ENCODE measurements at places on chromosomes 5 and 9.

DNA sequence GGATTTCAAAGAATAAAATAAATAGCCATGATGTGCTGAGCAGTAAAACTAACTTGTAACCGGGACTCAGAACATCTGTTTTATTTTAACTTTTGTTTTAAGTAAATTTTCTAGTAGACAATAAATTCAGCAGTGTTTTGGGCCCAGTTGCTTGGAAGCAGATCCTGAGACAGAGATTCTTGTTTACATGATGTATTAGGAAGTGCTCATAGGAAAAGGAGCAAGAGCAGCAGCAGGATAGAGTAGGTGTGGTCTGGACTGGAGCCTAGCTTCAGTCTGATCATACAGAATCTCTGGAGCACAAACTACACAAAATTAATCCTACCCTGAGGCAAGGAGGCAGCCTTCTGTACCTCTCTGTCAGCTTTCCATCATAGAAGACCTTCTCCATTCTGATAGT, 139.2 kb upstream of the CCNH start:
- DNase-seq: no peak

DNA sequence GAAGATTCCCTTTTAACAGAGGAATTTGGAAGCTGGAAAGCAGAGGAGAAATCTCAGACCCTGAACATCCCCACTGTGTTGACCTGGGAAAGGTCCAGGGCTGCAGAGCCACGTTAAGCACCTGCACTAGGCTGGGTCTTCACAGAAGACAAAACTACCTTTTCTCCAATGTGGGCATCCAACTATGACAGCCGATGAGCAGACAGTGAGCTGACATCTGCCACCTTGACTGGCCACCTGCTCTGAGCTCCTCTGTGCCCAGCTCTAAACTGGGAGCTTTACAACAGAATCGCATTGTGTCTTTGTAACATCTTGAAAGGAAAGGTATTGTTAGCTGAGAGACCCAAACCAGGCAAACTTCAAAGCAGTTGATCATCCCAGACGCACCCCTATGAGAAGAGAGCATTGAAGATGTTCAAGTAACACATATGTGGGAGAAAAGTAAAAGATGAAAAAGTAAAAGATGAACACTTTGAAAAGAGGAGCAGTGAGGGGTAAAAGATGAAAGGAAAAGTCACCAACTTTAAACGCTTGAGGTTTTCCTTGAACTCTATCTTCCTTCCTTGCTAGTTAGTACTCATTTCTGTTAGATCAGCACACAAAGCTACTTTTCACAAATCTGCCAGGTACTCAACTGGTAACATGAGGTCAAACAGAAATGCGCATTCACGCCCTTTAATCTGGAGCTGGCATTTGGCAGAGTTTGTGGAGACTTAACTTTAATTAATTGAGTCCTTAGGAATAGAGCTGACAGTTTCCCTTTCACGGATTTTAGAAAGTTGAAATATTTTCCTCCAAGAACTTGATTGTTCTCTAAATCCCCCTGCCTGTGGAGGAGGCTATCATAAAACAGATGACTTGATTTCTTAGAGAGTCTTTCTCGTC, 53.2 kb upstream of the CTXN3 start:
- no peak for DNase-seq

DNA sequence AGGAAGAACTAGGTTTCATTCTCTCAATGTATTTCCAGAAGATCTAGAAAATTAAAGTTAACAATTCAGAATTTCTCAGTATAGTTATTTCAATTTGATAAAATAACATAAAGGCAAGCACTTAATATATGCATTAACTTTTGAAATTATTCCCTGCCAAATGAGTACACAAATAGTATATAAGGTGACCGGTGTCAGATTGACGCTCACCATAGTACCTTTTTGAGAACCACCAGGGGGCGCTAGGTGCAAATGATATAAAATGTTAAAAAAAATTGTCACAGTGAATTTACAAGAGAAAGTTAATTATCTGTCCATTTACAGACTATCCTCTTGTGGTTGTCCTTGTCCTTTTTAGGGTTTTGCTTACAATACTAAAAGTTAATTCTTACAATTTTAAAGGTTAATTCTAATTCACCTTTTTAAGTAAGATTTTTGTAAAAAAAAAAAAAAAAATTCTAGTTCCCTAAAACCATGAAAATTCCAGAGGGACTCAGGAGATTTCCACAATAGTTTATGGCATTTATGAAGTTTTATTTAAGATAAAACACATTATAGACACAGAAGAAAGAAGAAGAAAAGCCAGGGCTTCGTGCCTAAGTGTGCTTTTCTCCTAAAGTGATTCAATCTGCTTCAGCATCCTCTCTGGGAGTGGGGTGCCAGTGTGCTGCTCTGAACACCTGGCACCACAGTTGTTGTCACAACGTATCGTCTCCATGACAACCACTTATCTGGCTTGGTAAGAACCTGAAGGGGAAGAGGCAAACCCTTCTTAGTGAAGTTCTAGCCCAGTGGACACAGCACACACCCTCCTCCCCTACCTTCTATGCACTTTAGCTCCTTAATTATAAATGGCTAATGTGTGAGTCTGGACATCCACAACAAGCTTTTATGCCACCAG, 1.7 kb downstream of the ADAMTS16 start:
- DNase-seq: no peak

GRCh38 chr5:67651180-67651579, 454.6 kb upstream of the CD180 start:
- no peak for DNase-seq

DNA sequence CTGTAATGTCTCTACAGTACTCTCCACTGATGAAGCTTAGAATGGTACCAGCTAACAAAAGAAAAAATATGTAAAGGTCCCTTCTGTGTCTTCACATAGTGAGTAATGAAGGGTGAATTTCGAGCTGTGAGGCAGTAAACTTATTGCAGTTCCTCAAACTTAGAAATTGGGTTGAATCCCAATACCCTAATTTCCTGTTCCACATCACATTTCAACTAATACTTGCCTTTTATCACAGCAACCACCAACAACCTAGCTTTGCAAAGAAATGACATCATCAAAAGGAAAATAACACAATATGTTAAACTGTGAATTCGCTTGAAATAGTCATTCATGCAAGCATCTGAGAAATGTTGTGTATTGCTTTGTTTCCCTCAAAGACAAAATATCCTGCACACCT, 9.4 kb upstream of the TNFAIP8 start:
- no peak for DNase-seq

GRCh38 chr5:116135344-116135743, 50.5 kb downstream of the COMMD10 start:
- no peak for DNase-seq

DNA sequence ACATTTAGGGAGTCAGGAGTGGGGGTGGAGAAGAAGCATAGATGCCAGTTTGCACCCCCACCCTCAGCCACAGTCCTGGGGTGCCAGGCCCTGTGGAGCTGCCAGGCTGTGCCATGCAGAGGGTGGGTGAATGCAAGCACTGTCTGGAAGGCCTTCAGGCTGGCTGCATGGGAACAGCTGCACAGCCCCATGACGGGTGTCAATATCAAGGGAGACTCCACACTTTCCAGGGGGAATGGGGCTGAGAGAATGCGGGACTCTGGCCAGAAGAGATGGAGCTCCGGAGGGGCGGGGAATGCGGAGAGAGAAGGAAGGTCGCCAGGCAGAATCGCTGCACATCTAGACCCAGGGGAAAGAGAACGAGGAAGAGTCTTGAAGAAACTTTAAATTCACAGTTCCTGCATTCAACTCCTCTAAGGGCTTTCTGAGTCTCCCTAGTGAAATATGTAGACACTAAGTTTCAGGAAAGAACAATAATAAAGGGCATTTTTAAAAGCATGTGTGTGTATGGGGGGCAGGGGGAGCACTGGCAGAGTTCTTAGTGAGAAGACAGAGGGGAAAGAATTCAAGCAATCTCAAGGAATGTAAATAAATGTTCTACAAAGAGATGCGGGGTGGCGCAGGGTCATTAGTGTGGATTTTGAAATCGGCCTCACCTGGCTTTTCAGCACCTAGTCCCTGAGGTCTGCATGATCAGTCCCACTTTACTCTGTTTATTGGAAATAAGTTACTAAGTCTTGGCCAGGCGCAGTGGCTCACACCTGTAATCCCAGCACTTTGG, 59.1 kb downstream of the BOD1 start:
- peak; percentile 93 for DNase-seq

DNA sequence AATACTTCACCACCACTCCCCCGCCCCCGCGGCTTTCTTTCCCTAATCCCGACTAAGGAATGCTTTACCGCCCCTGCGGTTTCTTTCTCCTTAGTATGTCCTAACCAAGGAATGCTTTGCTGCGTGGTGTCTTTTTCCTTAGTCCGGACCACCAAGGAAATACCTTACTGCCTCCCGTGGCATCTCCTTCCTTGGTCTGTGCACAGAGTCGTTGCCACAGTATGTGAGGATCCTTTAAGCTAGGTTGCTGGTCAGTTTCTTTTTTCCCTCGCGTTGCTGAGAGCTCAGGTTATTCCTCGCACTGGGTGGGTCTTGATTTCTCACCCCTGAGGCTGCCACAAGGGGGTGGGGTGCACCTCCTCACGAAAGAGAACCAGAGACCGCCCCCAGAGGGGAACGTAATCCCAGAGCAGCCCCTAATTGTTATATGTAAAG, 309.4 kb downstream of the NR3C1 start:
- no peak for DNase-seq

GRCh38 chr9:19154135-19154612, 26.9 kb upstream of the PLIN2 start:
- no peak for DNase-seq

DNA sequence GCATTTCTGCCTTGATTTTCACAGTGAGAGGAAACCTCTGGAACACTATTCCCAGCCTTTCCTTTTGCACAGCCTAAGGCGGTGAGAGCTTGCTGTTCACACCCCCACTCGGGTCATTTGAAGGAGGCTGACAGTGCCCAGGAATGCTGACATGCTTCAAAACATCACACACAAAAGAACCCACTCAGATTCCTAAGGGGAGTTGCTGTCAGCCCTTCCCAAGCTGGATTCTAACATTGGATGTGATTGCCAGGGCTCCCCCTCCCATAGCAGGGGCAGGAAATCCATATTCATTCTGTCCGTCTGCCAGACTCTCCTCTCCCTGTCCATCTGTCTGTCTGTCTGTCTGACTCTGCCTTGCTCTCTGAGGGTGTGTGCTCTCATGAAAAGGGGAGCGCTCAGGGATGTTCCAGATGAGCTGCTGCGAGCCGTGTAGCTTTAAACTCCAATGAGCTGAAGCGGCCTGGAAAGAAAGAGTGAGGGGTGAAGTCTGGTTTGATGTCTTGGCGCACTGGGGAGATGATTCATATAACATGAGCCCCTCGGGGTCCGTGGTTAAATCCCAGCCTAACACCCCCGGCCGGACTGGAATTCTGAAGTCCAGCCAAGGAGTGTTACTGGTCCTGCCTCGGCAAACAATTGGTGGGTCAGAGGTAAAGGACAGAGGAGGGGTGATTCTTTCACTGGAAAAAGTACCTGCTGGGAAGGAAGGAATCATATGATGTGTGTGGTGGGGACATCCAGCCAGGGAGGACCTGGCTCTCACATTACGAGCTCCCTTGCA, 517.0 kb downstream of the CCDC171 start:
- DNase-seq: no peak

DNA sequence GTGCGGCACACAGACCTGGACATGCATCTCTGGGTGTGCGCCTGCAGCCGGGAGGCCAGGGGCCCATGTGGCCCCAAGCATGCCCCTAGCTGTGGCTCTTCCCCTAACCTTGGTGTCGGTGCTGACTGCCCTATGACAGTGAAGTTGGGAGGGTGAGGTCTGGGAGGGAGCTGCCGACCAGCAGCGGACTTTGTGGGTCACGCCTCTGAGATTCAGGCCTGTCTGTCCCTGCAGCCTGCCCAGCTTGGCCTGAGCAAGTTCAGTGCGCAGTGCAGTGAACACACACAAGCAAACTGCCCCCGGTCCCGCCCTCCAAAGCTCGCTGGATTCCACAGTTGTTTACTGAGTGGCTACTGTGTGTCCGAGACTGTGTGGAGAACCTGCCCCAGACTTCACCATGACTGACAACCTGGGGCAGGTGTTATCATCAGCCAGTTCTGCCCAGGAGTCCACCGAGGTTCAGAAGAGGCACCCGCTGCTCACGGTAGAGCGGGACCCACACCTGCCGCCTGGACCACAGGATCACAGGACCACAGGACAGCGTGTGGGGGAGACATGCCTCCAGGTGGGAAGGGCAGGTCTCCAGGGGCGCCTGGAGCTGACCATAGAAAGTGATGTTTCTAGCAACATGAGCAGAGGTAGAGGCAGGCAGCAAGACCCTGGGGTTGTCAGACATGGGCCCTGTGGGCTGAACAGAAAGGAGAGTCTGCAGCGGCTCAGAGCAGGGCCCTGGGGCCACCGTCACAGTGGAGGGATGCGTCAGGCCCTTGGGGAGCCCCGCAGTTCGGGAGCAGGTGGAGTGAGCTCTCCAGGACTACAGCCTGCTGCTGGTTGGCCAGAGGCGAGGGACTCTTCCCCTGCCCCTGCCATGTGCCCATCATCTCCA, 105.1 kb downstream of the PHF2 start:
- DNase-seq: no peak

GRCh38 chr5:101678481-101679193, 617.4 kb downstream of the SLCO4C1 start:
- peak; percentile 53 for DNase-seq

- DNase-seq: no peak
These were observed 10.8 kb downstream of the C9orf50 start for GRCh38 chr9:129610213-129610472.

GRCh38 chr5:124060413-124061067, 548.6 kb downstream of the CSNK1G3 start:
- DNase-seq: no peak
